ENCODE measurements at places on chromosomes 1 and 21.

DNA sequence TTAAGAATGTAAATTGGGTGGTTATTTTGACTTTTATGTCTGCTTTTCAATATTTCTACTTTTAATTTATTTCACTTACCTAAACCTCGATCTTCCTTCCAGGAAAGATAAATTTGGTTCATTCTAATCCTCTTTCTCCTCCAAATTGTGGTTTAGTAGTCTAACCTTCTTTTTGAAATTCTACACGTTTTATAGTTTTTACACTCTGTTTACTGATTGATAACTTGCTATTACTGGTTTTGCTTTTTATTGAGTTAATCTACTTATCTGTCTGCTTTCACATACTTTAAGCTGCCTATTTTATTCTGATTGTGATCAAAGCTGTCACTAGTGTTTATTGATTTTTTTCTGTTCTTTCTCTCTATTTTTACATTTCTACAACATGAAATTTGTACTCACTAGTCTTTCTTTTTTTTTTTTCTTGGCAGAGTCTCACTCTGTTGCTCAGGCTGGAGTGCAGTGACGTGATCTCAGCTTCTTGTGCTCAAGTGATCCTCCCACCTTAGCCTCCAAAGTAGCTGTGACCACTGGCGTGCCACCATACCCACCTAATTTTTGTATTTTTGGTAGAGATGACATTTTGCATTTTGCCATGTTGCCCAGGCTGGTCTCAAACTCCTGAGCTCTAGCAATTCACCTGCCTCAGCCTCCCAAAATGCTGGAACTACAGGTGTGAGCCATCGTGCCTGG, 27.9 kb upstream of the ERRFI1 start:
- no peak for DNase-seq

- no peak for DNase-seq
Measured at GRCh38 chr1:154414606-154415005, 9.5 kb downstream of the IL6R start.

DNA sequence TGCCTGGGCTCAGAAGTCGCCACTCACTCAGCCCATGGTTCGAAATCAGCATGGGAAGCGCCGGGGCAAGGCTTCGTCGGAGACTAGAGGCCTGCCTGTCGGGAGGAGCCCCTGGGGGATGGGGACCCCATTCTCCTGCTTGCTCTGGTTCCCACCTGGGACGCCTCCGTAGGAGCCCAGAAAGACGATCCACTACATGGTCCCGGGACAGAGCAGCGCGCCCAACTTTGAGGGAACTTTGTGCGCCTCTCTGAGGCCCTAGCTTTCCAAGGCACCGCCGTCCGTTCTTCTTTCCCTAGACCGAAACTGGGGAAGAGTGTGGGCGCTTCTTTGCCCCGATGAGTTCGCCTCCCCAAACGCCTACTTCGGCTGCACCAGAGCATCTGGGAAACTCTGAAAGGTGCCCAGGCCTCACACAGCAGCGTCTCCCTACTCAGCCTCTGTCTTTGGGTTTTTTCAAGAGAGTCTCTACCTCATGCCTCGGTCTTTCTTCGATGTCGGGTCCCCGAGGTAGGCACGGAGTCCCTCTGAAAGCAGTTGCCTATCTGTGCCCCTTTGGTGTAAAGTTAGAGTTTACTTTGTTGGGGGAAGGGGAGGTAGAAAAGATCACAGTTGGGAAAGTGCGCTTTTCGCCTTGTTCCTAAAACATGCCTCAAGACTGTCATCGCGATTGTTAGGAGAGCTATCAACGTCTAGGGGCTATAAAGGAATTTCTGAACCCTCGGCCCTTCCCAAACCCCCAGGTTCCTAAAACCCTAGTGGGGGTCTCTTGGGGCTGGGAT, 14.0 kb downstream of the NR5A2 start:
- DNase-seq = no peak

GRCh38 chr1:13500806-13501205, 13.0 kb downstream of the LRRC38 start:
- no peak for DNase-seq

- no peak for DNase-seq
Measured at GRCh38 chr1:42817976-42818375, 779 bp upstream of the SVBP start.

DNA sequence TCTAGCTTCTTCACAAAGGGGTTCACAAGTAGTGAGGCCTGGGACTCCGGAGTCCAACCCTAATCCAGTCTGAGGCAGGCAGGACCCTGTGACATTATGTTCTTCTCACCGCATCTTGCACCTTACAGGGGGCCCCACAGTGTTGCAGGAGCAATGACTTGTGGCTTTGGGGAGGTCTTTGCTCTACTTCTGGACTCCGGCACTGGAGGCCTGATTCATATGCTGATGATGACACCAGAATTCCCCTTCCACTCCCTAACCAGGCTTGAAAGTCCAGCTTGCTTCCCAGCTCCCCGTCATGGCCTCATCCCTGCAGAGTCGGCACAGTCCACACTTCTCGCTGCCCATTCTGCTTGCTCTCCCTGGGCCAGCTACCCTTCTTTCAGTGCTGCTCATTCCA, 96.3 kb upstream of the SLC44A3 start:
- no peak for DNase-seq

GRCh38 chr1:79633456-79633855, 626.9 kb upstream of the ADGRL4 start:
- no peak for DNase-seq

GRCh38 chr1:95766036-95766435, 532.0 kb downstream of the RWDD3 start:
- no peak for DNase-seq

DNA sequence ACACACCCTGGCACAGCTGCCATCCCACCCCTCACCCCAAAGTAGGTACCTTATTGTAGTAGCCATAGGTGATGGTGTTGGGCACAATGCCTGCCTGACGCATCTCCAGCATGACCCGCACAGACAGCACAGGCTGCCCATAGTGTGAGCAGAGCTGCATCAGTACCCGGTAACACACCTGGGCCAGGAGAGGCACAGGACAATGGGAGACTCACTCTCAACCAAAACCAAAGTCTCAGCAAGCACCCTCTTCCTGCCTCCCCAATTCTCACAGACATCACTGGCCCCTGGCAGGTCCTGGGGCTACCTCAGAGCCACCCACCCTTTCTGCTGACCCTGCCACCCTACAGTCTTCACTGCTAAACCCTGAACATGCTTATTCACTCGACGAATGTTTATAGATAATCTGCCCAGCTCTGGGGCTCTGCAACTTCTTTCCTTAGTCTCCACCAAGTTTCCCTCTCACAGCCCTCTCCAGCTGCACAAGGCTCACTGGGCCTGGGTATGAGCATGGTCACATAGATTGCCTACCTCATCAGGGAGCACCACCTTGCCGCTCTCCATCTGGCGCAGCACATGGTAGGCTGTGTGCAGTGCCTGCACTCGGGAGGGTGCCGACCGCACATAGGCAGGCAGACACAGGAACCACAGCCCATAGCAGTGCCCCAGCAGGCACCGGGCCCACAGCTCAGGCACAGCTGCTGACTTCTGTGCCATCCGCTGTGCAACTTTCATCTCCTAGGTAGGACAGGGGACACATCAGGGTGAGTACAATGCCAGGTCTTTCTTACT, 10.3 kb downstream of the DENND4B start:
- DNase-seq = no peak

DNA sequence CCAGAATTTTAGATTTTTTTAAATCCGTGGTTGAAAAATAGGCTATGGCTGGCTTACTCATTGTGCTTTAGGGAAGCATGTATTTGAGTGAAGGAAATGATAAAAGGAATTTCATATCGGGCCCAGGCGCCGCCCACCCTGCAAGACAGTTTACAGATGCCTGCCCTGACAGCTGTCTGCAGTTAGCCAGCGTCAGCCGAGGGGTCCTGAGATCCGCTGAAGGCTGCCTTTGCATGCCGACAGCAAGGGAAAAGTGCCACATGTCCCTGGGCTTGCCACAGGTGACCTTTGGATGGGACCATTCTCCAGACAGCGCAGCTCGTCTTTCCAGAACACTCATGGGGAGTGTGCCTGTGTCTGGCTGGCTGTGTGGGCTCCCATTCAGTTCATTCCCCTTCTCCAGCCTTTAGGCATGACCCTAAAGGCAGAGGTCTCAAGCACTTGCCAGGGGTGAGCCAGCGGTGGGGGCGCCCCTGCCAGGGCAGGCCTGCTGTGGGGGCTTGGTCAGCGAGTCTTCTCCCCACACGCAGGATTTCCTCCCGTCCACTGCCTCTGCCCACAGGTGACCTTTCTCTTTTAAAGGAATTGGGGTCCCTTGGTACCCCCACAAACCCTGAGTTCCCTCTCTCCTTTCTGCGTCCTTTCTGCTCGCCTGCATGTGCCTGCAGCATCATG, 46.1 kb upstream of the TRAPPC10 start:
- DNase-seq = no peak

GRCh38 chr1:98906809-98907208, 97.9 kb downstream of the PLPPR5 start:
- DNase-seq = no peak

- DNase-seq = no peak
Measured at GRCh38 chr1:160114085-160114484, 1.5 kb upstream of the ATP1A2 start.

DNA sequence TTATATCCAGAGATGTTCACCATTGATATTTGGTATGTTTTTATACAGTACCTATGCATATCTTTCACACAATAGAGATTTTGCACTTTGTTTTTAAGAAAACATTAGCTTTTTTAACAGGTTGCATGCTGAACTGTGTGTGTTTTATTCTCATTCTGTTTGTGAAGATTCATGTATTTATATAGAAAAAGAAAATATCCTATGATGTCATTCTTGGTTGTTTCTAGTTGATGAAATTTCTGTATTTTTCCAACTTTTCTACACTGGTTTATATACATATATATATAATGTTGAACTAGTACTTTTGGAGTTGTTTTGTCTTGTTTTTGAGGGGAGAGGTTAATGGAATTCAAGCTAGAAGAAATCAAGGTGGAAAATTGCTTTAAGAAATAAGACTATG, 143.8 kb downstream of the MATN1 start:
- no peak for DNase-seq

DNA sequence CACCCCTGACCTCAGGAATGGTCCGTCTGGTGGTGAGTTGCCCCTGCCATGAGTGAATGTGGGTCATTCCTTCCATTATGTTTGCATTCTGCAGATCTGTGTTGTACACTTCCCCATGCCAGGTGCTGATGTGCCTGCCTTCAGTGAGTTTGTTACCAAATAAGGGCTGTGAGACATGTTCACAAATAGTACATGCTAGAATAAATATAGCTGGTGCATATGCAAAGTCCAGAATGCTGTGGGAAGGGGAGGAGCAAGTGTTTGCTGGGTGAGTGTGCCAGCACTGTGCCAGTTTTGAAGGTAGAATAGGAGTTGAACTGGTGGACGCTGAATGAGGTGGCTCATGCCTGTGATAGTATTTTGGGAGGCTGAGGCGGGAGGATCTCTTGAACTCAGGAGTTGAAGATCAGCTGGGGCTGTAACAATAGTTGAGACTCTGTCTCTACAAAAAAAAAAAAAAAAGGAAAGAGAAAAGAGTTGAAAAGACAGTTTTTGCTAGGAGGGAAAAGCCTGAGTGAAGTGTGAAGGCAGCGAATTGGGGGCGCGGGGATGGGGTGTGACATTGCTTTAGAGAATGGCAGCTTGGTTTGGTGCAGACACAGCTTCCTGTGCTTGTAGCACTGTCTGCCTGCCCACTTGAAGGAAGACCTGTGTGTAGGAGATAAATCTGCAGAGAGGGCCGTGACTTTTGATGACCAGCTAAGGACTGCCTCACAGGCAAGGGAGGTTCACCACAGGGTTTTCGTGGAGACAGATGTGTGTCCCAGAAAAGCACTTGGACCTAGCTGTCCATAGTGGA, 61.1 kb downstream of the LGR6 start:
- no peak for DNase-seq

DNA sequence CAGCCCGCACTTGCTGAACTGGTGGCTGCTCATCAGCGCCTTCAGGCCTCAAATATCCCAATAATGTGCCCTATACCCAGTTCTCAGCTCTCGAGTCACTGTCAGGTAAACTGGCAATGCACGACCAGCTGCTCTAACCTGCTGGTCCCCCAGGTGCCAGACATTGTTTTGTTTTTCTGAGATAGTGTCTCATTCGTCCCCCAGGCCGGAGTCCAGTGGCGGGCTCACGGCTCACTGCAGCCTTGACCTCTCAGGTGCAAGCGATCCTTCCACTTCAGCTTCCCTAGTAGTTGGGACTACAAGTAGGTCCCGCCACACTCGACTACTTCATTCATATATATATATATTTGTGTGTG, 1.0 kb upstream of the NADK start:
- DNase-seq = no peak

GRCh38 chr1:41837691-41838090, 81.0 kb downstream of the HIVEP3 start:
- no peak for DNase-seq

DNA sequence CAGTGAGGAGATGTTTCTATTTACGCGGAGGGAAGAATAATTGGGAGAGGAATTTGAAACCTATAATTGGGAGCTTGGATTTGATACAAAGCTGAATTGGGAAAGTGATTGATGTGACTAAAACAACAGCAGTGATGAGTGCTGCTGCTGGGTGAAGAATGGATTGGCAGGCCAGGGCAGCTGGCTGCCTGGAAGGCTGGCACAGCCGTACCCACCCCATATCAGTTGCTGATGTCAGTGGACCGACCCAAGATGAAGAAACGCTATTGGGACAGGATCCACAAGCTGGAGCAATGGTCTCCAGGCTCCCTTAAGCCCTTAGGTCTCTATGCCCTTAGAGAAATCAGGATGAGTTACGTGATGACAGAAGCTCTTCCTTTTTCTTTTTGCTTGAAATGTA, 47.4 kb downstream of the GRIK1 start:
- no peak for DNase-seq

DNA sequence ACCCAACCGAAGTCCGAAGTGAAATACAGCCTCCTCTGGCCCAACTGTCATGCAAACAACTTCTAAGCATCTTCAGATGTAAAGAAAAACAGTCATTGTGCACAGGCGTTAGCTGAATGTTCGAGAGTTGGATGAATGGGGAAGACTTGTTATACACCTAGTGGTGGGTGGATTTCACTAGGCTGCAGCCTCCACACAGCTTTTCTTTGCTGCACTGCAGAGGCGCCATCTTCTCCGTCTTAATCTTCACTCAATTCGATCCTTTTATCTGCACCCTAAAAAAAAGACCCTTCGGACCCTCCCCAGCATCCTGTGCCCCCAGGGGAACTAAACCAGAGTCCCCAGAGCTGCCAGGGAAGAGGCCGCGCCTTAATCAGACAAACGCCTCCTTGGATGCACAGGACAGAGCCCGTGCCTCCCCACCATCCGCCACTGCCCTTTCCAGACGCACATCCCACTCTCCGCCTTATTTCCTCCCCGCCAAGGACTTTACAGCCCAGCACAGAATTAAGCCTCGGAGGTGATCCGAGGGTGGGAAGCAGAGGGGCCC, 1.4 kb downstream of the APP start:
- DNase-seq = no peak

DNA sequence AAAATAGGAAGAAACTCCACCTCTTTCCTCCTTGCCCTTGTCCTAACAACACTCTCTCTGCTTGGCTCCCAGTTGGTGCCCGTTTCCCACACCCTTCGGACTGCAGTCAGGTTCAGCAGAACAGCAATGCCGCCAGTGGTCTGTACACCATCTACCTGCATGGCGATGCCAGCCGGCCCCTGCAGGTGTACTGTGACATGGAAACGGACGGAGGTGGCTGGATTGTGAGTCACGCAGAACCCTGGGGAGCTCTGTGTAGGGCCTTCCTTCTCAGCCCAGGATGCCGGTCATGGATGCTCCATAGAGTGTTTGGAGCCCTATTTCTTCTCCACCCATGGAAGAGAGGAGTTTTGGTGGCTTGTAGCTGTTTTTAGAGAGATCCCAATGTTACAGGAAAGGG, 60.9 kb downstream of the TNN start:
- DNase-seq = no peak

- no peak for DNase-seq
Measured at GRCh38 chr21:33660406-33660805, 18.1 kb downstream of the ITSN1 start.

- DNase-seq = no peak
Measured at GRCh38 chr1:196689001-196689400, 37.2 kb downstream of the CFH start.
